ENCODE measurements at places on chromosomes 5 and 9. TPM values are rescaled to one million over a fixed set of nuclear protein-coding genes. Genes with fewer than 3 reads are reported as not detected.

TAF11L10 gene
- not detected for total RNA-seq

CDHR2 gene
- total RNA-seq: not detected

TCF7 gene
- total RNA-seq: 0.85 TPM

TEX48 gene
- not detected for total RNA-seq

PCDHGB4 gene
- 2.2 TPM for total RNA-seq

GABRA6 gene
- not detected for total RNA-seq

TNFSF15 gene
- total RNA-seq: 0.42 TPM

MIER3 gene
- 11.1 TPM for total RNA-seq

FSTL4 gene
- 0.33 TPM for total RNA-seq

RNF145 gene
- total RNA-seq: 87.9 TPM

IFNA2 gene
- not detected for total RNA-seq

GADD45G gene
- 0.28 TPM for total RNA-seq

CNTNAP3 gene
- total RNA-seq: 8.3 TPM

CETN3 gene
- 15.7 TPM for total RNA-seq

SNCB gene
- 0.14 TPM for total RNA-seq

PDLIM4 gene
- 61.7 TPM for total RNA-seq

NUTM2G gene
- not detected for total RNA-seq

IFT74 gene
- total RNA-seq: 6.5 TPM

LAMC3 gene
- 0.07 TPM for total RNA-seq

CDC37L1 gene
- 10.0 TPM for total RNA-seq

PDCD1LG2 gene
- total RNA-seq: 0.71 TPM

GABRB2 gene
- total RNA-seq: not detected

PCDHGA8 gene
- total RNA-seq: 0.51 TPM
